ENCODE measurements at places on chromosomes 6 and 20.

- DNase-seq = no peak
Measured at GRCh38 chr6:12760226-12760625, 43.7 kb downstream of the PHACTR1 start.

- no peak for DNase-seq
Measured at GRCh38 chr20:51591871-51592270, 49.4 kb upstream of the NFATC2 start.

DNA sequence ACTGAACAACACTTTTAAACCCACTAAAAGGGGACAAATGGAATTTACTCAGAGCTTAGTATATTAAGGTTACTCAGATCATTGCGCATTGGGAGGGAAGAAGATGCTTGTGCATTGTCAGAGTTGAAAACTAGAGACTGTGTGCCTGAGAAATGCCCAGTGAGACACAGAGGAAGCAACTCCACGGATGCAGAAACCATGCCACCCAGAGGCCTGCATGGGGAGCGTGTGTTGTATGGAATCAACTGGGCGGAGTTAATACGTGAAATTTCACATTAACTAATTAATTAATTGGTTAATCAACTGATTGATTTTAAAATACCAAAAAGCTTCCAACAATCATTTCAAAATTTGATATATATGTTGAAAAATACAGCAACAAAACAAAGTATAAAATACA lies 391.6 kb downstream of the PLCB1 start:
- DNase-seq = peak; percentile 28

DNA sequence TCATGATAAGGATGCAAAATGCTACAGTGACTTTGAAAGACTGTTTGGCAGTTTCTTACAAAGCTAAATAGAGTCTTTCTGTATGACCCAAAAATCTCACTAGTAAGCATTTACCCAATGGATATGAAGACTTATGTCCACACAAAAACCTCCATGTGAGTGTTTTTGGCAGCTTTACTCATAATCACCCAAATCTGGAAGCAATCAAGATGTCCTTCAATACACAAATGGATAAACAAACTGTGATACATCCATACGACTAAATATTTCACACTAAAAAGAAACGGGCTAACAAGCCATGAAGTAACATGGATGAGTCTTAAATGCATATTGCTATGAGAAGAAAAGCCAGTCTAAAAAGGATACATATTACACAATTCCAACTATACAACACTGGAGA lies 117.2 kb downstream of the PDE10A start:
- DNase-seq = no peak

- DNase-seq = no peak
Measured at GRCh38 chr6:148854096-148854495, 107.3 kb downstream of the UST start.

DNA sequence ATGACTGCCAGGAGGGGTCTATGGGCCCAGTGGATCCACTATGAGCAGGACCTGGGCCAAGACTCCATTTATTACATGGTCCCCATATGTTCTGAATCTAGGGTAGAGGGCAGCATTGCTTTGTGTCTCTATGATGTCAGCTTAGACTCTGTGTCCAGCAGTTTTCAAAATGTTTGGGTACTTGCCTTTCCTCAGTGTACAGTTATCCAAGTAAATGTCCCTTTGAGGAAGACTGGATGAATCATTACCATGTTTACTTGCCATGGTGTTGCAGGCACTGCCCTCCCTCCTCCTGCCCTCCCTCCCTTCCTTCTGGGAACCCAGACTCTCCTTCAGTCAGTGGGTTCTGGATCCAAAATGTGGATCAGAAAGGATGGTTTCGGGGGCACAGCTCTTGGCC lies 108.6 kb downstream of the NRN1 start:
- DNase-seq = no peak

- peak; percentile 26 for DNase-seq
Measured at GRCh38 chr20:11712639-11713160, 205.0 kb upstream of the BTBD3 start.

DNA sequence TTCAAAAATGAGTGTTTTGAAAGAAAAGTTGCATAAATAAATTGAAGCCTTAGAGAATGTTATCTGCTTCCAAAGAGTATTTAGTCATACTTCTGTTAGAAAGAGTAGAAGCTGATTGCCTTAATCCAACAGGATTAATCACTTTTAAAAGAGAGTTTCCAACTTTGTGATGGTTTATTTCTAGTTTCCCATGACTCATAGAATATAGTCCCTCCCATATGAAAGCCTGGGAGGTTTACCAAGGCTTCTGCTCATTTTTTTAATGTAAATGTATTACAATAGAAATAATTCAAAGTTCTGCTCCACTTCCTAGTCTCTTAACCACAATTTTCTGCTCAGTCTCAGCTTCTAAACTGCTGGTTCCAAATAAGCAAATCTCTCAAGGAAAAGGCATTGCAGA lies 118.0 kb upstream of the IRAK1BP1 start:
- DNase-seq = no peak

GRCh38 chr6:154916857-154917256 lies 78.3 kb upstream of the TIAM2 start:
- DNase-seq = no peak

GRCh38 chr20:10357061-10357708 lies 76.8 kb downstream of the MKKS start:
- no peak for DNase-seq

DNA sequence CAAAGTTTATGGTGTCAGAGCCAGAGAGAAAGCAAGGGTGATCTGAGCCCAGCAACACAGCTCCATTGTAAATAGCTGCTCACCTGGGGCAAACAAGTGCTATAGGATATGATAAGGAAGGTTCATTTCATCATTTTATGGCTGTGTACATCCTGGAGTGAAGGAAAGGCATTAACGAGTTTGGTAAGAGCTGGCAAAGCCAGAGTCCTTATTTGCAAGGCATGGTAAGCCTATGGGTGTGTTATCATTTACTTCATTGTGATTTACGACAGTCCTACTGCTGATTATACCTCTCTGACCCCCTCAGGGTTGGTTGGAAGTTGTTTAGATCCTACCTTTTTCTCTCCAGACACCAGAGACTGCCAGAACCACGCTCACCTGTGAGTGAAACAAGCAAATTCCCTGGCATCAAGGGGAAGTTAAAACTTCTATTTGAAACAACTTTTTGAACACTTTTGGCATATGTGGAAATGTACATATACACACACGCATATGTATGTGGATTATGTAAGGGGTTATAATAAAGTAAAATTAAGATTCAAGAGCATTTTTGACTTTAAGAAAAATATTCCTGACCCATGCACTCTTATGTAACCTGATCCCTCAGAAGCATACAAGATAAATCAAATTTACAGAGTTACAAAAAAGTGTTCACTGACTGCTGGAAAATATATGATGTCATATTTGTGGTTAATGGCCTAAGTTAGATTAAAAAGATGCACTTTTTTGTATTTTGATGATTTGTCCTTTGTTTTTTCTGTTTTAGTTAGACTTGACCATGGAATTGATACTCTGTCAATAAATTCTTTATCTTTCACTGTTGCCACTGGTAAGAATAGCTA lies 40.4 kb upstream of the EDN1 start:
- DNase-seq = no peak

DNA sequence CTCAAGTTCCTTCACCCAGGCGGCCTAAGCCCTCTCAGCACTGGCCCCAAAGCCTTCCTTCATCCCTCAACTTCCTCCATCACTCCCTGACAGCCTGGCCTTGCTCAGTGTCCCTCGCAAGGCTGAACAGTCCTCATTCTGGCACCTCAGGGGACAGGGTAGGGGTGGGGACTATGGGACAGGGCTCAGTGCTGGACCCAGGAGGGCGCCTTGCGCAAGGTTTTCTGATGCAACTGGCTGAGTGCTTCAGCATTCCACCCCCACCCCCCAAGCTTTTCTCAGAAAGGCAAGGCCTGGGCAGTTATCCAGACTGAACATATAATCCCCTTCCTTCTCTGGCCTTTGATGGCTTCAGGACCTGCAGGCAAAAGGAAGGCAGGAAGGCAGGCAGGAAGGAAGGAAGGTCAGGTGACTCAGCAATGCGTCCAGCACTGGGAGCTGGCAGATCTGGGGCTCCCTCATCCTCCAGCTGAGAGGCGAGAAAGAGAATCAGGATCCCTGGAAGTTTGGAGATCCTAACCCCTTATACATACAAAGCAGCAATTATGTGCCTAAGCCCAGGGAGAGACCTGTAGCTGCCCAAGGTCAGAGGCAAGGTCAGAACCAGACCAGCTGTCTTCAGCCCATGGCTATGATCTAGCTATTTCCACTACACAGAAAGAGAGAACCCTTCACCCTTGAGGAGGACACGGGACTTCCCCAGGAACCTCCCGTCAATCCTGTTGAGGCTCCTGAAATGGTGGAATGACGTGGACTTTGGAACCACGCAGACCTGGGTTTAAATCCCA lies 8.6 kb upstream of the TRIB3 start:
- peak; percentile 56 for DNase-seq

DNA sequence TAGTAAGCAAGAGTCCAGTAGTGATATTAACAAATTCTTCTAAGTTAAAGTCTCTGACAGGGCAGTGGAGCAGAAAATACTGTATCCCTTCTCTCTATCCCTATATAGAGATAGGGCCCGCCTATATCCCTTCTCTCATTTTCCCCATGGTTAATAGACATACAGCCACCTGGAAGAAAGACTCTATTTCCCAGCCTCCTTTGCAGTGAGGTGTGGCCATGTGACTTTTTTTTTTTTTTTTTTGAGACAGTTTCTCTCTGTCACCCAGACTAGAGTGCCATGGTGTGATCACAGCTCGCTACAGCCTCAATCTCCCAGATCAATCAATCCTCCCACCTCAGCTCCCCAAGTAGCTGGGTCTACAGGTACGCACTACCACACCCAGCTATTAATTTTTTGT lies 16.7 kb upstream of the CDK5RAP1 start:
- DNase-seq = no peak
